ENCODE measurements at places on chromosomes 11 and 22. TPM values are rescaled to one million over a fixed set of nuclear protein-coding genes. Genes with fewer than 3 reads are reported as not detected.

Gene BAIAP2L2
- not detected for total RNA-seq

Gene MRGPRF
- 209 TPM for total RNA-seq

Gene WBP2NL
- total RNA-seq = not detected

Gene POLR2L
- total RNA-seq = 141 TPM

Gene SC5D
- 18.8 TPM for total RNA-seq

- H3K36me3 ChIP-seq = no peaks in the 10 kb centered on the region
- no peaks in the 10 kb centered on the region for H3K4me1 ChIP-seq
- H3K27me3 ChIP-seq = no peaks in the 10 kb centered on the region
- no peak overlapping the region for H3K4me3 ChIP-seq
- no peak for DNase-seq
Measured at GRCh38 chr11:112410325-112410724, 149.7 kb upstream of the PLET1 start.

DNA sequence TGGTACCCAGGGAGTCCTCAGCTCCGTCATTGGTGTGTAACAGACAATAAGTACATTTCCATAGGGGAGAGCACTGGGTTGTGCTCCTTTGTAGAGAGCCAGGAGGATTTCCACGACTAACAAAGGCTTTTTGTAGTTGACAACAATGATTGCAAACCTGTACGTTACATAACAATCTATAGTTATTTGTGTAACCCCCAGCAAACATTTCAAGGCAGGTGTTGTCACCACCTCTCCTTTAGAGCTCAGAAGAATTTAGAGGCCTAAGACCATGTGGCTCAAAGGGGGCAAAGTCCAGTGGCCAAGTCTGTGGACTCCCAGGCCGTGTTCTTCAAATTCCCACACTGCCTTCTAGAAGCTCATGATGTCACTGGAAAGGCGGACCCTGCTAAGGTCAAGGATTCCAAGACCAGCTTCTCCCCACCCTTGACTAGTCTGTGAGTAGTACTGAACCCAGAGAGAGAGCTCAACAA, 15.8 kb downstream of the RPL27A start:
- H3K27me3 ChIP-seq = no peaks in the 10 kb centered on the region
- no peak for DNase-seq
- H3K27ac ChIP-seq = peak overlapping the region; percentile 77
- H3K36me3 ChIP-seq = peaks cover 70% of the 10 kb centered on the region

GRCh38 chr11:120842195-120842594, 181.7 kb upstream of the TBCEL start:
- no peaks in the 10 kb centered on the region for H3K36me3 ChIP-seq
- H3K4me1 ChIP-seq = no peaks in the 10 kb centered on the region
- H3K27ac ChIP-seq = no peak overlapping the region
- DNase-seq = no peak

GRCh38 chr11:3906166-3906565, 50.7 kb downstream of the STIM1 start:
- no peaks in the 10 kb centered on the region for H3K27me3 ChIP-seq
- no peak overlapping the region for H3K4me3 ChIP-seq
- no peaks in the 10 kb centered on the region for H3K4me1 ChIP-seq
- no peak for DNase-seq
- H3K27ac ChIP-seq = no peak overlapping the region

DNA sequence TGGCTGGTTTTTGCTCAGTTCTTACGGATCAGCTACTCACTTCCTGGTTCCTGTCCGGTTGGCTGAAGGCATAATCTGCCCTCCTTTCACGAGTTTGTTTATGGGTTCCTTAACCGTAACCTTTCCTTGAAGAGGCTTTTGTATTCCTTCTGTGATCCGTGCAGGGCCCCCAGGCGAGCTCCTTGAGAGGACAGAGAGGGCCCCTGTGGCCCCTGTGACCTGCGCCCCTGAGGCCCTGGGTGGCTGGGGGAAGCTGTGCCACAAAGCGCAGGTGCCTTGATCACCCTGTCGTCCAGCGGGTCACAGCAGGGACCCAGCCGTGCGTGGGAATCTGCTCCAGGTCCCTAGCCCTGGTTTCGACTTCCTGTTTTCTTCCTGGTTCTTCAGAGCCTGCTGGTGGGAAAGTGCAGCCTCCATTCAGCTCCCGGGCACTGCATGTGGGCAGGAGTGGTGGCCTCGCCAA, 27.8 kb upstream of the FADD start:
- H3K4me3 ChIP-seq = no peak overlapping the region
- H3K27me3 ChIP-seq = no peaks in the 10 kb centered on the region
- no peak for DNase-seq
- peaks cover 87% of the 10 kb centered on the region for H3K36me3 ChIP-seq
- H3K4me1 ChIP-seq = no peaks in the 10 kb centered on the region
- H3K27ac ChIP-seq = no peak overlapping the region

DNA sequence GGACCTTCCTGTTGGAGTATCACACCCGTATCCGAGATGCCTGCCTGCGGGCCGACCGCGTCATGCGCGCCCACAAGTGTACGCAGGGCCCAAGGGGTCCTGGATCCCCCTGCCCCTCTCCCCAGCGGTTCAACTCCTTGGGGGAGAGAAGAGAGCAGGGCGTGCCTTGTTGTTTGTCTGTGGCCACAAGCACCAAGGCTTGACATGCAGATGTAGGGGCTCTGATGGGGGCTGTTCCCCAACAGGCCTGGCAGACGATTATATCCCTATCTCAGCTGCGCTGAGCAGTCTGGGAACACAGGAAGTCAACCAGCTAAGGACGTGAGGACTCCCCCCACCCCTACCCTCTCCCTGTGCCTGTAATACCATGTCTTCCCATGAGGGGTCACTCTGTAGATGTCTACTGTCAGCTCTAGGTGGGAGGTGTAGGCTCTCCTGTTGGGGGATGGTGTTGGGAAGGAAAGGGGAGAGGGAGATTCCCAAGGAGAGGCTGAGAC, 6.8 kb downstream of the CFL1 start:
- peaks cover 11% of the 10 kb centered on the region for H3K4me1 ChIP-seq
- no peaks in the 10 kb centered on the region for H3K27me3 ChIP-seq
- H3K27ac ChIP-seq = no peak overlapping the region
- H3K4me3 ChIP-seq = no peak overlapping the region

DNA sequence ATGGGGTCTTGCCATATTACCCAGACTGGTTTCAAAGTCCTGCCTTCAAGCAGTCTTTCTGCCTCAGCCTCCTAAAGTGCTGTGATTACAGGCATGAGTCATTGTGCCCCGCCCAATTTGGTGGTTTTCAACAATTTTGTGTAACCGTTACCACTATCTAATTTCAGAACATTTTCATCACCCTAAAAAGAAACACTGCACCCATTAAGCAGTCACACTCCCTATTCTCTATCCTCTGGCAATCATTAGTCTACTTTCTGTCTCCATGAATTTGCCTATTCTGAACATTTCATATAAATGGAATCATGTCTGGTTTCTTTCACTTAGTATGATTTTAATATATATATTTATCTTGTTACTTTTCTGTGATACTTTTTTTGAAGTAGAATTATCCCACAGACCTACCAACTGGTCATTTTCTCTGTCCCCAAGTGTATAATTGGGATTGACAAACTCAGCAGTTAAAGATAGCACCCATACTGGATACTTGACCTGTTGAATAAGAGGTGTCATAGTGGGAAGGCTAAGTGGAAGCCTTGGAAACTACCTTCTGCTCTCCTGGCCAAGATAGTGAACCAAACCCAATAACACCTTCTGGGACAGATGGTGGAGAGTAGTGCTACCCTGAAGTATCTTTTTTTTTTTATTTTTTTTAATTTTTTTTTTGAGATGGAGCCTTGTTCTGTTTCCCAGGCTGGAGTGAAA, 64.8 kb downstream of the STIM1 start:
- H3K36me3 ChIP-seq = no peaks in the 10 kb centered on the region
- peak; percentile 16 for DNase-seq
- H3K4me1 ChIP-seq = no peaks in the 10 kb centered on the region
- H3K27ac ChIP-seq = no peak overlapping the region

GRCh38 chr11:1388763-1389102, 1.0 kb upstream of the BRSK2 start:
- peaks cover 24% of the 10 kb centered on the region for H3K27me3 ChIP-seq
- no peak for DNase-seq
- H3K4me3 ChIP-seq = peak overlapping the region; percentile 66
- H3K36me3 ChIP-seq = no peaks in the 10 kb centered on the region
- peaks cover 11% of the 10 kb centered on the region for H3K4me1 ChIP-seq

- peaks cover 6% of the 10 kb centered on the region for H3K4me1 ChIP-seq
- DNase-seq = no peak
- H3K4me3 ChIP-seq = no peak overlapping the region
- H3K36me3 ChIP-seq = no peaks in the 10 kb centered on the region
Measured at GRCh38 chr22:28279888-28280287, 360.8 kb upstream of the PITPNB start.

DNA sequence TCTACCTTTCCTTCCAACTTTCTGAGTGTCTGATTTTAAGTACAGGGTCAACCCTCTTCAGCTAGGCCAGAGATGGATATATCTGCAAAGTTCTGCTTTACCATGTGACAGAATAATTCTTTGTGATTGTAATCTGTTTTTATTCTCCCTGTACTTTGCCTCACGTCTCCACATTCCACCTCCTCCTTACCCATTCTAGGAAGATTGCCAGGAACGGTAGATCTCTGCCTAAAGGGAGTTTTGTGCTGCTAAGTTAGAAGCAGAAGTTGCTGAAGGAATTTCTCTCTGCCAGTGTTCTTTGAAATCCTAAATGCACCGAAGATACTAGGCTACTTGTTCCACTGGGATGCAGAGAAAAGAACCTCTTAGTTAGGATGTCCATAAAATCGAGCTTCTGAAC, 20.7 kb upstream of the FAM181B start:
- H3K4me1 ChIP-seq = peaks cover 3% of the 10 kb centered on the region
- DNase-seq = no peak
- no peak overlapping the region for H3K4me3 ChIP-seq
